Spinal cord (tissue), 10 donors: ENCODE measurements at places on chromosomes 12 and 14.

GRCh38 chr14:57960946-57961785 lies 95.3 kb upstream of the SLC35F4 start:
- no peak overlapping the region for H3K27ac ChIP-seq
- peaks cover 13% of the 10 kb centered on the region for H3K4me1 ChIP-seq
- H3K27me3 ChIP-seq: no peaks in the 10 kb centered on the region
- DNase-seq: no peak
- no peak overlapping the region for H3K4me3 ChIP-seq

GRCh38 chr14:58634406-58635090 lies 3.2 kb upstream of the DACT1 start:
- no peaks in the 10 kb centered on the region for H3K36me3 ChIP-seq
- peaks cover 13% of the 10 kb centered on the region for H3K4me1 ChIP-seq
- no peak overlapping the region for H3K4me3 ChIP-seq
- peak overlapping the region; percentile 35 for H3K27ac ChIP-seq

DNA sequence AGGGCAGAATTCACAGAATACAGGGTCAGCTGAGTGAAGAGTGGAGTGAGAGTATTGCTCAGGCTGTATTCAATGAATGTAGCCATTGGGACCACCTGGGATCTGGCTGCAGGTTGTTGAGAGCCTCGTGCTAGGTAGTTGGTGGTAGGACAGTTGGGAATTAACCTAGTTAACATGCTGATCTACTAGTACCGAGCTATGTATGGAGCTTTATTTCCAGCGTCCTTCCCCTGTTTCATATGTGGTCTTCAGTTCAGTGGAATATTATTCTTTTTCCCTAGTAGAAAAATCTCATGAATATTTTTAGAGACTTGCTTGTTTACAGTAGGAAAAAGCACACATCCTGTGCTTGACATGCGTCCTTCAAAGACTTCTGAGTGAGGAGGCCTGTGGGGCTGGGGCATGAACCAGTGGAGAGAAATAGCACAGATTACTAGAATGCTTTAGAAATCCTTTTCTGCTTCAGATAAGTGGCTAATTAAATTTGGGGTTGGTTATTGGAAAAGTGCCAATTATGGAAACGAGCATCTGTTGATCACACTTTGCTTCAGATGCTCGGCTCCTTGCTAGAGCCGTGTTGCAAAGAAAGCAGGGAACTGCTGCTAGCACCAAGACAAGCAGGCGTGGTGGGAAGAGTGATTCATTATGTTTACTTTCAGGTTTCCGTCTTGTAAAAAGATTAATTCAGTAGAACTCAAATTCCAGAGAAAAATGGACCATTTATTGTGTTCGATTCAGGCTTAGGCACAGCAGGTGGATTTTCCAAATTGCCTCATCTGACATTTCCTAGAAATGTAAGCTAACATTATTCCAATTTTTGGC lies 53.6 kb downstream of the ARF6 start:
- peak overlapping the region; percentile 67 for H3K27ac ChIP-seq
- no peaks in the 10 kb centered on the region for H3K27me3 ChIP-seq
- H3K4me1 ChIP-seq: peaks cover 9% of the 10 kb centered on the region
- DNase-seq: no peak
- no peak overlapping the region for H3K4me3 ChIP-seq

GRCh38 chr12:64452559-64453329 lies 824 bp downstream of the TBK1 start:
- DNase-seq: no peak
- H3K4me3 ChIP-seq: peak overlapping the region; percentile 86
- peak overlapping the region; percentile 88 for H3K27ac ChIP-seq
- H3K36me3 ChIP-seq: peaks cover 4% of the 10 kb centered on the region
- H3K27me3 ChIP-seq: no peaks in the 10 kb centered on the region
- no peaks in the 10 kb centered on the region for H3K4me1 ChIP-seq

GRCh38 chr12:16154990-16155389 lies 122.5 kb downstream of the SLC15A5 start:
- no peaks in the 10 kb centered on the region for H3K27me3 ChIP-seq
- no peak overlapping the region for H3K4me3 ChIP-seq
- H3K27ac ChIP-seq: no peak overlapping the region
- H3K36me3 ChIP-seq: no peaks in the 10 kb centered on the region
- H3K4me1 ChIP-seq: no peaks in the 10 kb centered on the region
- no peak for DNase-seq

DNA sequence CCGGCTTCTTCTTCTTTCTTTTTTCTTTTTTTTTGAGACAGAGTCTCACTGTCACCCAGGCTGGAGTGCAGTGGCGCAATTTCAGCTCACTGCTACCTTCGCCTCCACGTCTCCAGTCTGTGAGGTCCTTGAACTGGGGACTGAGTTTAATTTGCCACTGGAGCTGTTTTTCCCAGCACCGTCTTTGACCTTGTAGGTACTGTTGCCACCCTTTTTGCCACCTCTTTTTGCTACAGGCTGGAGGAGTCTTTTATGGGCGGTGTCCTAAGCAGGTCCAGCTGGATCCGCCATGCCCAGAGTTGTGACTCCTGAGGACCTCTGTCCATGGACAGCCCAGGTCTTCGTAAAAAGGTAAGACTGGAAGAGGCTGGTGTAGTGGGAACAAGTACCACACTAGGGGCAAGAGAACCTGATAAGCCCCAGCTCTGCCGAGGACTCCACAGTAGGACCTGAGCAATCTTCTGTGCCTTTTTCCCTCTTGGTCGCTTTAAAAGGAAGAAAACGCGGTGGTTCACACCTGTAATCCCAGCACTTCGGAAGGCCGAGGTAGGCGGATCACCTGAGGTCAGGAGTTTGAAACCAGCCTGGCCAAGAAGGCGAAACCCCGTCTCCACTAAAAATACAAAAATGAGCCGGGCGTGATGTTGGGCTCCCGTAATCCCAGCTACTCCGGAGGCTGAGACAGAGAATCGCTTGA lies 946 bp downstream of the RNU4-2 start:
- DNase-seq: no peak
- peak overlapping the region; percentile 100 for H3K27ac ChIP-seq
- H3K4me3 ChIP-seq: peak overlapping the region; percentile 63
- H3K36me3 ChIP-seq: no peaks in the 10 kb centered on the region
- peaks cover 20% of the 10 kb centered on the region for H3K4me1 ChIP-seq
- H3K27me3 ChIP-seq: no peaks in the 10 kb centered on the region

DNA sequence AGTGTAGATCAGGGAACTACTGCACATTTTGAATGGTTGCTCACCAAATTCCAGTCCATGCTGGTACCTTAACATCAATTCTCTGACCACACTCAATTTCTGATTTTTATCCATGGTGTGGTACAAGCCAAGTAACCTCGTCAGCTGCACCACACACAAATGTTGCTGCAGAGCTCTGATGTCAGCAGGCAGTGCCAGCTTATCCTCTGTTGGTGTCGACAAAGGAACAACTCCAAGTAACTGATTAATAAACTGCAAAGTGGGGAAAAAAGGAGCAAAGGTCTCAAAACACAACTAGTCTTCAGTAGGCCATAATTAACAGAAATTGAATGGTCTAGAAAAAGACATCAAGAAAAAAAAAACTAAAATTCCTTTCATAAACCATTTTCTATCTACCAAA lies 47.4 kb downstream of the NAA25 start:
- H3K4me1 ChIP-seq: no peaks in the 10 kb centered on the region
- H3K4me3 ChIP-seq: no peak overlapping the region
- H3K36me3 ChIP-seq: peaks cover 48% of the 10 kb centered on the region
- no peaks in the 10 kb centered on the region for H3K27me3 ChIP-seq

- no peak overlapping the region for H3K4me3 ChIP-seq
- H3K4me1 ChIP-seq: peaks cover 21% of the 10 kb centered on the region
These were observed 9.4 kb downstream of the GPR132 start for GRCh38 chr14:105055736-105056302.

DNA sequence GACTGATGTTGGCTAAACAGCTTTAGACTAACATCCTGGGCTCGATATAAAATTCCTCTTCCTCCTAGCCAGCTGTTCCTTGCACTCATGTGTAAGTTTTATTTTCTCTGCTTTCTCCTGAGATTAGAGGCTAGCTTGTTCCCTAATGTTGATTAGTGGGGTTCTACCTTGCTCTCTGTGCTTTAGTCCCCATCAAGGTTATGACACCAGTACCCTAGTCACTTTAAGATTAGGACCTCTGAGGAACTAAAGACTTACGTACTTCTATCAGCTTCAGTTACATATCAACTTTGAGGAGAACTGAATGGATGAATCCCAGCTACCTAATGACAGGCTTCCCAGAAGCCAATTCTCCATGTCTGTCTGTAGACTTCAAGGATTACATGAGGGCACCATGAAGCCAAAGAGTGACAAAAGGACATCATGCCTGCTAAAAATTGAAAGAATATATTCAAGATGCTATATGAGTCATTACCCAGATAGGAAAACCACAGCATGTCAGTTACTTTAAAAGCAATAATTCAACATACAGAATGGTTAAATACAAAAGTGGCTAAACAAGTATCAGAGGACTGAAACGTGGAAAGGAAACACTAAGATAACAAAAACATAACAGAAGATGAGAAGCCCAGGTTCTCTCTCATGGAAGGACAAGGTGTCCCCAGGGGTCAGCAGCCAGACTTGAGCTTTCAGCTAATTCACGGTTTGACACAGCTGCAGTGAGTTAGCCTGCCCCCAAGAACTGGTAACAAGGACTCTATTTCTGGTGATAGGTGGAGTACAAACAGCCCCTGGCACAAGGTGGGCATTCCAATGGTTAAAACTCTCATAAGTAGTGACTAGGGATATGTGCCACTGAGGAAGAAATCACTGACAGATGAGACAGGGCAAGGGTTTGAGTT lies 20.4 kb downstream of the ADAM20 start:
- H3K4me1 ChIP-seq: no peaks in the 10 kb centered on the region
- no peak for DNase-seq
- H3K4me3 ChIP-seq: no peak overlapping the region
- H3K36me3 ChIP-seq: no peaks in the 10 kb centered on the region
- no peaks in the 10 kb centered on the region for H3K27me3 ChIP-seq

DNA sequence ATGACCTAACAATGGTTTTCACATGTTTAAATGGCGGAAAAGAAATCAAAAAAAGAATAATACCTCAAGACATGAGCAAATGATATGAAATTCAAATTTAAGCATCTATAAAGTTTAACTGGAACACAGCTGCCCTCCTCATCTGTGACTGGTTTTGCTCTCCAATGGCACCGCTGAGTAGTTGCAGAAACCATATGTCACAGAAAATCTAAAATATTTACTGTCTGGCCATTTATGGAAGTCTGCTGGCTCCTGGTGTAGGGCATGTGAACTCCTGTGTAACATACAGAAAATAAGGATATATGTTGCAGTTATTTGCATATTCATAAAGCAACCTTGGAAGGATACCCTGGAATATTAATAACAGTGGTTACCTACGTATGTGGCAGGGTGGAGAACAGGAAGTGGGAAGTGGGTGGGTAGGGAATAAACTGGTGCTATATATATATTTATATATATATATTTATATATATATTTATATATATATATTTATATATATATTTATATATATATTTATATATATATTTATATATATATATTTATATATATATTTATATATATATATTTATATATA lies 48.4 kb downstream of the LTBP2 start:
- H3K4me1 ChIP-seq: peaks cover 15% of the 10 kb centered on the region
- no peaks in the 10 kb centered on the region for H3K36me3 ChIP-seq
- H3K27me3 ChIP-seq: no peaks in the 10 kb centered on the region
- peak overlapping the region; percentile 22 for H3K27ac ChIP-seq

DNA sequence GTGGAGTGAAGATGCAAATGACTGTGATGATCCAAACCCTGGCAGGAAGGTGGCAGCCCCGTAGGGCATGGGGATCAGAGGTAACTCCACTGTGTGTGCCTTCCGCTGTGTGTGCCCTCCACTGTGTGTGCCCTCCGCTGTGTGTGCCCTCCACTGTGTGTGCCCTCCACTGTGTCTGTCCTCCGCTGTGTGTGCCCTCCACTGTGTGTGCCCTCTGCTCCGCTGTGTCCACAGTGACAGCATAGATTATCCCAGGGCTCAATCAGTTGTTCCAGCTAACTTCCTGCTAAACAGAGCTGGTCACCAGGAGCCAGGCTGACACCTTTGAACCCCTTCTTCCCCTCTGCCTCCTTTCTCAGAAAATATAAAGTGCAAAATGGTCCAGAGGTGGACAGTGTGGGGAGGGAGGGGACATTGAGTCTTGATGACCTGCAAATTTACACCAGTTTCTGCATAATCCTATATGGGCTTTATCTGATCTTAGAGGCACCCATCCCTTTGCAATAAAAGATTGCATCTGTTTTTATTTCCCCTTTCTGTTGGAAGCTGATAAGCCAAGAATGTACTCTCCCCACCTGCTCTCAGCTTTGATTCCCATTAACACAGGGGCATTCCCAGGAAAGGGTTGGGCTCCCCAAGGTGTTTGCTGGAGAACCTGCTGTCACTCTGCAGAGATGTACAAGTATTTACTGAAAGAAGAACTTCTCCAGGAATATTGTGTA lies 21.6 kb upstream of the HNF1A start:
- H3K27me3 ChIP-seq: no peaks in the 10 kb centered on the region
- no peak overlapping the region for H3K27ac ChIP-seq
- no peak for DNase-seq

GRCh38 chr14:78836777-78837176 lies 666.6 kb downstream of the NRXN3 start:
- DNase-seq: peak; percentile 93
- H3K27ac ChIP-seq: no peak overlapping the region
- H3K27me3 ChIP-seq: no peaks in the 10 kb centered on the region
- H3K4me3 ChIP-seq: no peak overlapping the region
- no peaks in the 10 kb centered on the region for H3K4me1 ChIP-seq

DNA sequence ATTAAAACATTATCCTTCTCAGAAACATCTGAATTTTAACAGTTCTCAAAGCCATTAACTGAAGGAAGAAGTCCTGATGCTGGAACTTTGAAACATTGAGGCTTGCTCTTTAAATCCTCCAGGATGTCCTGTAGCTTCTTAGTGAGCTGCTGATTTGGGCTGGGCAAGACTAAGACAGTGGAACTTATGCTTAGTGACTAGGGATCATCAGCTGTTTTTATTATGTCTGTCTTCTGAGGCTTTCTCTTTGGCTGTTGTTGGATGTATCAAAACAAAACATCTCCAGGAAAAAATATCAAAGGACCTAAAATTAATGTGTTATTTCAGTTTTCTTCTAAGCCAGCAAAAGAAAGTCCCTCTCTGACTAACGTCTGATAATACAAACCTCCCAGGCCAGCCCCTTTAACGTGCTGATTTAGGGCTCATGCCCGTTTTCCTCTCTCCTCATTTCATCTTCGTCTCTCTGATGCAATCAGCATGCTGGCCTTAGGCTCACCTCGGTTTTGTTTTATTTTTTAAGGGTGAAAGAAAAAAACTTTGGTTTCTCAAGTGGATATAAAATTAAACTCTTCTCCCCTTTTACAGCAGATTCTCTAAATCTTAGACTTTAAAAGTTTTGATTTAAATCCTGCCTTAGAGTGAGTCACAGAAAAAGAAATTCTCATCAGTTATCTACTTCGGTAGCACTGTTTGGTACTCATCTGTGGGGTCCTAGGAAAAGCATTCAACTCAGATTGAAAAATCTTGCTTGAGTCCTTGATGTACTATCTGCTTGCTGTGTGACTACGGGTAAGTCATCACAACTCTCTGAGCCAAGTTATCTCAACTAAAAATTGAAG lies 106.2 kb upstream of the CCDC91 start:
- H3K27me3 ChIP-seq: no peaks in the 10 kb centered on the region
- no peak for DNase-seq
- H3K4me3 ChIP-seq: no peak overlapping the region
- H3K27ac ChIP-seq: no peak overlapping the region
- H3K36me3 ChIP-seq: no peaks in the 10 kb centered on the region

- H3K4me3 ChIP-seq: peak overlapping the region; percentile 80
- H3K27me3 ChIP-seq: peaks cover 7% of the 10 kb centered on the region
- H3K36me3 ChIP-seq: no peaks in the 10 kb centered on the region
- DNase-seq: no peak
These were observed 631 bp downstream of the PPM1H start for GRCh38 chr12:62934239-62934798.

GRCh38 chr14:48914921-48915320 lies 671.3 kb downstream of the RPS29 start:
- no peaks in the 10 kb centered on the region for H3K36me3 ChIP-seq
- H3K4me1 ChIP-seq: no peaks in the 10 kb centered on the region
- H3K27ac ChIP-seq: no peak overlapping the region
